ENCODE measurements at places on chromosomes 6 and 20. TPM values are rescaled to one million over a fixed set of nuclear protein-coding genes. Genes with fewer than 3 reads are reported as not detected.
A peak's percentile ranks its signal among the peaks of the same experiment; 100 is the strongest.

- peak; percentile 16 for DNase-seq
These were observed 6.9 kb downstream of the VGLL2 start for GRCh38 chr6:117272032-117272866.

- DNase-seq = peak; percentile 92
These were observed 10.7 kb downstream of the HLA-A start for GRCh38 chr6:29953001-29953441.

DNA sequence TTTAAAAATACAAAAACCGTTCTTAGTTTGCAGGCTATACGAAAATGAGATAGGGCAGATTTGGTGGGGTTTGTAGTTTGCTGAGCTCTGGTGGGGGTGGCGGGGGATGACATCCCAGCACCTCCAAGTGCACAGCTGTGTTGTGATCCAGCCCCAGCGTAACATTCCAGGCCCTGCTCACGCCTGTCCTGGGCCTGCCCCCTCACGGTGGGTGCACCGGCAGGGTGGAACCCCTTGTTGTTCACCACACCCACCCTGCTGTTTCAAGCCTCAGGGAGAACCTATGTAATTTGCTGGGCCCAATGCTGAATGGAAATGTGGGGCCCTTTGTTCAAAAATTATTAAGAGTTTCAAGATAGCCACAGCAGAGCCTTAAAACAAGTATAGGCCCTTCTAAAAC, 25.0 kb downstream of the ARMC2 start:
- no peak for DNase-seq

DNA sequence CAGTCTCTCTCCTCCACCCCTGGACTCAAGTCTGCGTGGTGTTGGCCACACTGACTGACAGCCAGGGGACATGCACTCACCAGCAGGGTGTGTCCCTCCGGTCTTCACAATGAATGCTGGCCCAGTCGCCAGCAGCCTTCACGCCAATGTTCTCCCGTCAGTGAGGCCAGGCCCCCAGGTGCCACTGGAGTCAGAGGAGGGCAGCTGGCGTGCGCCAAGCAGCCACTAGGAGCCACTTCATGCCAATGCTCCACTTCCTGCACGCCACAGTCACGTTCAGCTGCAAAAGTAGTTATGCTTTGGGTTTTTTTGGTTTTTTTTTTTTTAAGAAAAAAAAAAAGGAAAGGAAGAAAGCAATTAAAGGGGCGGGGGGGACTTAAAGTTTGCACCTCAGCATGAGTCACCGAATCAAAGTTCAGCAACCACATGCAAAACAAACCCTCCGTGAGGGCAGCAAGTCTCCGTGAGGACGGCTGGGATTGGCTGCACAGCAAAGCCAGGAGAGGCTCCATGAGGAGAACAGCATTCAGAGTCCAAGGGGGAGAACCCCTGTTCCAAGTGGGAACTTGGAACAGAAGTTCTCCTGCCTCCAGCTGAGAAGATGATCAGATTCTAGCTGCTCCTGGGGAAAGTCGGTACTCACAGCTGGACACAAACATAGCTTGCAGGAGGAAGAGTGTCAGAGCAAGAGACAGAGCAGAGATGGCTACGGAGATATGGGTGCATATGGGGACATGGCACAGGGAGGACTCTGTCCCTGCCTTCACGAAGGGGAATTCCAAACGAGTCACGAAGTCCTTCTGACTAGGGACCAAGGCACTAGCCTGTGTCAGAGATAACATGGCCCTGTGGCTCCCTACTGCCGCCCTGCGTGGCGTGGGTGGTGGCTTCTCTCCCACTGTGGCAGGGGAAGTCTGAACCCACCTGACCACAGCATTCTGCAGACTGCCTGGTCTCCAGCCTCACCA, at the start of gene ZC3H12D:
ZC3H12D (minus strand) TSS at position 282 of the 968 bp plus-strand sequence. CDS start 10,471 bp downstream, outside the sequence.
- peak; percentile 93 for DNase-seq

GRCh38 chr6:13286181-13286580, 42.2 kb downstream of the TBC1D7 start:
- no peak for DNase-seq

GRCh38 chr6:170553534-170554012, 466 bp upstream of the PSMB1 start:
- DNase-seq = no peak

- no peak for DNase-seq
These were observed 15.0 kb upstream of the RIN2 start for GRCh38 chr20:19742974-19743639.

- peak; percentile 66 for DNase-seq
These were observed 2.5 kb downstream of the IP6K3 start for GRCh38 chr6:33744001-33744848.

GRCh38 chr6:134389129-134389528, 71.2 kb upstream of the SGK1 start:
- DNase-seq = no peak

DNA sequence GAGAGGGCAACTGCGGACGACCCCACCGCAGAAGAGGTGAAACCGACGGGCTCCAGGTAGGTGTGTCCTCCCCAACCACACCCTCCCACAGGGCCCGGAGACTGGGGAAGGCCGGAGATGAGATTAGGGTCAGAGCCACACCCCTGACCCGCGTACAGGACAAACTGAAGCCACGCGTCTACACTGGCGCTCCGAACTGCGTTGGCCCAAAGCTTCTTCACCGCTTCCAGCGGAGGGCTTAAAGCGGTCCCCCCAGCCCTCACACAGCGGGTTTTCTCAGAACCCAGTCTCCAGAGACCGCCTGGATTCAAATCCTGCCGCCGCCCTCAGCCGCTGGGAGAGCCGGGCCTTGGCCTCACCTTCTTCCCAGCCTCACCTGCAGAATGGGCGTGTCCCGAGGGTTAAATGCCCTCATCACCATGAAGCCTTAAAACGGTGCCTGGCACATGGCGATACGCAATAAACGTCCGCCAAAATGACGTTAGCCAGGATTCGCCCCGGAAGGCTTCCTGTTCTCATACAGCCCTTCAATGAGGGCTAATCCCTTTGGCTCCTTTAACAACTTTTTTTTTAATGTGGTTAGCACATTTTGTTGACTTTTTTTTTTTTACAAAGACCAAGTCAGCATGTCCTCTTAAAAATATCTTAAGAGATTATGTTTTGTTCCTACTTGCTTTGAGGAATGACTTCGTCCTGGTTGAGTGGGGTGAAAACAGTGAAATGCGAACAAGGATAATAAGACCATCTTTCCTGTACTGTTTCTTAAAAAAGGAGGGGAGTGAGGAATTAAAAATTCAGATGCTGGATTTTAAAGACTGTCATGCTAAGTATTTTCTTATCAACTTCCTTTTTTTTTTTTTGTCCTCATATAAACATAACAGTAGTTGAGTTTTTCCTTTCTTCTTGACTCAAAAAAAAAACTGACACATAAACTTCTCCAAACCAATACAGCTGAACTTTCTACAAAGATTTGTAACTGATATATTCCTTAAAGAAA, 15.1 kb upstream of the ZNF217 start:
- DNase-seq = peak; percentile 57

DNA sequence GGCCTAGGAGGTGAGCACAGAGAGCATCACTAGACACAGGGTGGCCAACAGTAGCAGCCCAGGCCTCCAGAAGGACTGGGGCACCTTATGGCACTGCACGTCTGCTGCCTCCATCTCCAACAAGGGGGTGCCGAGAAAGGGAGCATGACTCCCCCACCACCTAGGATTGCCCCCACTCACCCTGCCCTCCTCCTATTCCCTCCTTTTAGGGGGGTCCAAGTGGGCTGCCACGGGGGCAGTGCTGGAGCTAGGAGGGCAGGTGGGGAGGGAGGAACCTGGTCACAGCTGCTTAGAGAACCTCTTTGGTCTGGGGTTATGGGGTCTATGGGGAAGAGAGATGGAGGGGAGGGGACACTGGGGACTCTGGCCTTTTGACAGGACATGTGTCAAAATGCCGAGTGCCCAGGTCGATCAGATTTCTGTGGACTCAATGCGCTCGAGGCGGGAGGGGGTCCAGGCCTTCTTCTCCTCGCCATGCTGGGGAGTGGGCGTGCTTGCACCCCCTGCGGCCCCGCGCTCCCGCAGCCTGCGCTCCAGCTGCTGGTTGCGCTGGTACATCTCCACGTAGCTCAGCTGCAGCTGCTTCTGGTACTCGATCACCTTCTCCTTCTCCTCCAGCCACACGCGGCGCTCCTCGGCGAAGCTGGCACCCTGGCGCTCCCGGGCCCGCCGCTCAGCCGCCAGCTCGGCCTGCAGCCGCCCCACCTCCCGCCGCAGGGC, 4.5 kb upstream of the FASTKD5 start:
- DNase-seq = no peak

DNA sequence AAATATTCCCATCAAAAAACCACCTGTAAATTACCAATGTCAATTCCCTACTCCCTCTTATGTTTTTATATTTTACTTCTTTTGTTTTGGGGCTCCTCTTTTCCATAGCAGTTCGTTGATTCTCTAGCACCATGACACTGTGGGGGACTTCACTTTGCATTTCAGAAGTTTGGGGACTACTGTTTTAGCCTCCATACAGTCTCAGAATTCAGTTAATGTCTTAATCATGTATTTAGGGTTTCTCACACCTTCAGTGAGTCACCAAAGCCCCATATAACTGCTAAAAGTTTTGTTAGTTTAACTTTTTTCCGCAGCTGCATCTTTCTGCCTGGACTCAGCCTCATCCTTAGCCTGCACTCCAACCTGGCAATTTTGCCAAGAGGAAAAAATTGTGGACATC, 20.7 kb upstream of the AIG1 start:
- no peak for DNase-seq

- DNase-seq = no peak
These were observed 146.2 kb downstream of the VEGFA start for GRCh38 chr6:43915986-43916923.

DNA sequence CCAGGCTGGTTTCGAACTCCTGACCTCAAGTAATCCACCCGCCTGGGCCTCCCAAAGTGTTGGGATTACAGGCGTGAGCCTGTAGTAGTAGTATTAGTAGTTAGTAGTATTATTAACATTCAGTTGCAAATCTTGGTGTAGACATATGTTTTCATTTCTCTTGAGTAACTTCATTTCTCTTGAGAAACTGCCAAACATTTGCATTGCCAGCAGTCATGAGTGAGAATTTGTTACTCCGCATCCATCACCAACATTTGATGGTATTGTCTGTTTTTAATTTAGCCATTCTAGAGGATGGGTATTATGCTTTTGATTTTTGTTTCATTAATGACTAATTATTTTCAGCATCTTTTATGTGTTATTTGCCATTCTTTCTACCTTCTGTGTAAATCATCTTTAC, 1.5 kb upstream of the ERVFRD-1 start:
- no peak for DNase-seq

- DNase-seq = no peak
These were observed 60.6 kb upstream of the RIN2 start for GRCh38 chr20:19697415-19697814.

DNA sequence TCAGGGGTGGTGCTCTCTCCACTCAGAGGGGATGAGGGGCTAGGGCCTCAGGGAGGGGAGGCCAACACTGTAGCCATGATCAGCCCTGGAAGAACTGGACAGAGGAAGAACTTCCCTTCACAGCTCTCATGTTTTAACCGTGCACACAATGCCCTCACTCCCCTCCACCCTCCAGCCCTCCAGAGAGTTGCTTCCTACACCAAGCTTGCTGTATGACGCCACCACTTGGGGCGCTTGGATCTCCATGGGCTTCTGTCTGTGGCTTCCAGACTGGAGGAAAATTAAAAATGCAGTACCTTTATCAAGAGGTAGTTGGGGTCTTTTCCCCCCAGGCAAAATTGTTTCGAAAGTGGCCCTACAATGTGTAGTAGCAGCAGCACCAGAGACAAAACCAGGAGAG, 48.4 kb downstream of the ARHGAP40 start:
- DNase-seq = no peak

GRCh38 chr6:53975941-53976615, 135.2 kb upstream of the MLIP start:
- no peak for DNase-seq

DNA sequence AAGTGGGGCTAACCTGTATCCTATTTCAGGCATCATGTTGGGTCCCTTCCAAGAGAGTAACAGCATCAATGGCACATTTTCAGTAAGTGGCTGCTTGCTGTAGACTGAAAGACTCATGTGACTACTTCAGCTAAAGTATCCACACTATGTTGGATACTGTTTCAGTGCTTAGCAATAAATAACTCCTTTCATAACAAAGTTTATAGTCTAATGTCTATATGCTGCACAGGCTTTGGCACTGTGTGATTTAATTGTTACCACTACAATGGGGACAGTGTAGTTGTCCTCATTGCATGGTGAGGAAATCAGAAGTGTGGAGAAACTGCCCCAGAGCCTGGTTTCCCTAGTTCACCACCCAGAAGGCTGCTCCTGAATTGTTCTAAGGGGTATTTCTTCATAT, 318.0 kb upstream of the PTCHD4 start:
- peak; percentile 58 for DNase-seq

GRCh38 chr20:49236301-49236700, 17.1 kb downstream of the DDX27 start:
- no peak for DNase-seq

GRCh38 chr6:130918171-130918570, 91.0 kb downstream of the SMLR1 start:
- no peak for DNase-seq

GRCh38 chr20:62795023-62795761, 1.1 kb upstream of the MRGBP start:
- peak; percentile 74 for DNase-seq

- no peak for DNase-seq
These were observed 276.2 kb upstream of the MAP3K7 start for GRCh38 chr6:90863043-90863442.

DNA sequence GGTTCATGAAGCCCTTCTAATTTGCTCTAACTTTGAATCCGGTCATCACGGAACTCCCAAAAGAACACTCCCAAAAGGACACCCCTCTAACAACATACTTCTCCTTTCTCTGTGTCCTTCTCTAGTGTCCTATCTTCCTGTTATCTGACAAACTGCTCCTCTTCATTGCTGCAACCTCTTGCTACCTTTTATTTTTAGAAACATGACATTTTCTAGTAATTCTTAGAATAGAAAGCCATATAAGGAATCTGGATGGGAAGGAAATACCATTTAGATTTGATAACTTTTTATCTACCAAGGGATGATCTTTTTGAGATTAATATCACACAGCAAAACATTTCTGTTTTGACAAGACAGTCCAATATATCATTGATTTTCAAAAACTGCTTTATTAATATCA, 63.1 kb downstream of the COL12A1 start:
- no peak for DNase-seq

GRCh38 chr20:61138566-61138965, 113.5 kb upstream of the CDH4 start:
- no peak for DNase-seq

DNA sequence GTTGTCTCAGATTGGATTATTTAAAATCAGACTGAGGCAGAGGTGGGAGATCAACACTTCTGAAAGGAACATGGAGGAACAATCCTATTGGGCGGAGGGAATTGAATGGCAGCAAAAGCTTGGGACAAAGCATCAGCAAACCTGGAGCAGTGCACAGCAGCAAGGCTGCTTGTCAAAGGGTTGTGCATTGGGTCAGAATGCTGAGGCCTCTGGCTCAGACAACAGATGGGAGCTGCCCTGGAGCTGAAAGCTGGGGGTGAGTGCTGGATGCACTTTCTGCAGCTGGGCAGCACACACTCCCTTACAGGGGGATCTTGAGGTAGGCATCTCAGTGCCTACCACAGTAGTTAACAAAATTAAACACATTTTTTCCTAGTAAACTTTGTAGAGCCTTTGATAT, 634.4 kb upstream of the MMS22L start:
- no peak for DNase-seq

GRCh38 chr6:147244832-147245231, 40.6 kb downstream of the STXBP5 start:
- DNase-seq = no peak

MATN4 gene
- total RNA-seq = not detected

TMEM74B gene
- 0.34 TPM for total RNA-seq

TREML1 gene
- total RNA-seq = not detected

All from M059J (cell line).